ENCODE measurements at places on chromosomes 13 and 19.
A peak's percentile ranks its signal among the peaks of the same experiment; 100 is the strongest.

GRCh38 chr13:45101327-45102018 lies 18.8 kb upstream of the GTF2F2 start:
- DNase-seq = no peak

DNA sequence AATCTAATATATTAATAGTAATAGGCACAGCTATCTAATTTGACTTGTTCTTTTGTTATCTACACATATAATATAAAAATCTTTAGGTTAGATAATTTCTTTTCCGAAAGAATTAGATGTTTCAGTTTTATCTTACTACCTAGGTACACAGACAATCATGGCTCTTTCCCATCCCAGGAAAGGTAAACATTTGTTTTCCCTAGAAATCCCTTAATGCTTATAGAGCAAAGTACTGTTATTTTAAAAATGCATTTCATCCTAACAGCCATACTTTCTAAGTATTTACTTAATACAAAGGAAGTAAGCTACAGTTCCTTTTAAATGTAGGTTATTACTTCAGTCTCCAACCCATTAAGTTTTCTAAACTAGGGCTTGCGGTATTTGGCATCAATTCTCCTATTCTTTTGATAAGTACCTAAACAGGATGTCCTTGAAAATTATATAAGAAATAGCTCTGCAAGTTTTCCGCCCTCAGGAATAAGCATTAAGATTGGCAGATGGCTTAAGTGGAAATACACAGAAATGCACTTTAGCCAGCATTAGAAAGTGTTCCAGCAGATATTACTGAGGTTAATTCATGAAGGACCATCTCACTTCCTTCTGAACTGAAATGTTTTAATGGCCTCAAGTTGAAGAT lies 616.2 kb upstream of the SPRY2 start:
- DNase-seq = no peak

DNA sequence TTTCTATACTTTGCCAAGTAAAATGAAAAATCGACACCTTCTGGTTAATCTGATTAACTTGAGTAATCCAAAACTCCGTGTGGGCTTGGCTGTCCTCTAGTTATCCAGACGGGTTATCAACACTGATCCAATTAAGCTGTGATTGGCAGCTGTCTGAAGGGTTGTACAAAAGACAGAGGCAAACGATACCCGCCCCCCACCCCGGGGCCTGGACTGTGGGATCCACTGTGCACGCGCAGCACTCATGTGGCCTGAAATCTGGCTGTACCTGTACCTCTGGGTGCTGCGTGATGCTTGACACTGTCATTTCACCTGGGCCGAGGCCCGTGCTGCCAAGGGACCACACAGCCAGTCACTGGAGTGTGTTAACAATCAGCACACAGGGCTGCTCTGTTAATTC lies 53.5 kb downstream of the COL4A2 start:
- no peak for DNase-seq

DNA sequence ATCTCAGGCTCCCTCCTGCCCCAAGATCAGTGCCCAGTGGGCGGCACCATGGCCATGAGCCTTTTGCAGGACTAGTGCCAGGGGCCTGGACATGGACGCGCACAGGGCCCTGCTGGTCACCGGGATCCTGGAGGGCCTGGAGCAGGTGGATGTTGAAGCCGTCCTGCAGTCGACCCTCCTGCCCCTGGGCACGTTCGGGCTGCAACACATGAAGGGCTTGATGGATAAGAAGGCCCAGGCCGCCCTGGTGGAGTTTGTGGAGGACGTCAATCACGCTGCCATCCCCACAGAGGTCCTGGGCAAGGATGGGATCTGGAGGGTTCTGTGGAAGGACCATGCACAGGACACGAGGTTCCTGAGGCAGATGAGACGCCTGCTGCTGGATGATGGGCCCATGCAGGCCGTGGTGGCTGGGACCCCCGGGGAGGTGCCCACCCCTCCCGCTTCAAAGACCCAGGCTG lies 38.0 kb upstream of the PNMA8B start:
- DNase-seq = no peak

DNA sequence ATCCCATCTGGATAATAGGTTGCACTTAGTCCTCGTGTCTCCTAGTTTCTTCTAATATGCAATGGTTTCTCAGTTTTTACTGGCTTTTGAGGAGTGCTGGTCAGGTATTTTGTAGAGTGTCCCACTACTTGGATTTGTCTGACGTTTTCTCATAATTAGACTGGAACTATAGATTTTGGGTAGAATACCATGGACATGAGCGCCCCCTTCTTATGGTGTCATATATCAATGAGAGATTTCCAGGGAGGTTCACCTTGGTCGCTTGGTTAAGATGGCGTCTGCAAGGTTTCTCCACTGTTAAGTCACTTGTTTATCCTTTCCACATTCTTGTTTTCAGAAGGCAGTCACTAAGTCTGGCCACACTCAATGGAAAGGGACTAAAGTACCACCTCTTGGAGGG lies 6.7 kb downstream of the SOHLH2 start:
- no peak for DNase-seq

GRCh38 chr13:35292329-35292728 lies 184.2 kb downstream of the MAB21L1 start:
- no peak for DNase-seq

GRCh38 chr19:50542943-50543342 lies 25.3 kb downstream of the LRRC4B start:
- no peak for DNase-seq

- peak; percentile 27 for DNase-seq
Observed at GRCh38 chr19:49497047-49497788, 984 bp downstream of the RPS11 start.

DNA sequence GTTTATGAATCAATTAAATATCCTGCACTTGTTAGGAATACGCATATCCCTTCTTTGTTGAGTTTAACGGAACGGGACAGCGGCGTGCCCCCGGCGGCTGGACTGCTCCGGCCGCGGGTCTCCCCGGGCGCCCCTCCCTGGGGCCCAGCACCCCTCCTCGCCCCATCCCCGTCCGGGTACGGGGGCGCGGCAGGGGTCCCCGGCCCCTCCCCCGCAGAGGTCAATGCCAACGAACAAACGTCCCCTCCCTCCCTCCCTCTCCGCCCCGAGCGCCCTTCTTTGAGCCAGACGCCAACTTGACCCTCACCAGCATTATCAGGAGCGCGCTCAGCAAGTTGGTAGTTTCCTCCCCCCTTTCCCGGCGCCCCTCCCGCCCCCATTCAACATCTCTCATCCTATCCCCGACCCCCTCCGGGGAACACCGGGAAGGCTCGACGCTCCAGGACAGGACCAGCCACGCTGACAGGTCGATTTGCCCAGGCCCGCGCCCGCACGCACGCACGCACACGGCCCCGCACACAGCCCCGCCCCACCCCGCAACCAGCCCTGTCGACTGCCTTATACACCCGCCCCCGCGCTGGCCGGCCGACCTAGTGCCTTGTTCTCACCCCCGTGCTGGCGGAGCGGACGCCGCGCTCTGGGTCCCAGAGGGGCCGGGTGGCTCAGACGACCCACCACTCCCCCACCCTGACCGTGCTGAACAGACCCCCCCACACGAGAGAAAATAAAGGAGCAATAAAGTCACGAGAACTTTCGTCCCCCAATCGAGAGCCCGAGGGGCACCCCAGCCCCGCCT lies 5.0 kb downstream of the LYL1 start:
- no peak for DNase-seq

DNA sequence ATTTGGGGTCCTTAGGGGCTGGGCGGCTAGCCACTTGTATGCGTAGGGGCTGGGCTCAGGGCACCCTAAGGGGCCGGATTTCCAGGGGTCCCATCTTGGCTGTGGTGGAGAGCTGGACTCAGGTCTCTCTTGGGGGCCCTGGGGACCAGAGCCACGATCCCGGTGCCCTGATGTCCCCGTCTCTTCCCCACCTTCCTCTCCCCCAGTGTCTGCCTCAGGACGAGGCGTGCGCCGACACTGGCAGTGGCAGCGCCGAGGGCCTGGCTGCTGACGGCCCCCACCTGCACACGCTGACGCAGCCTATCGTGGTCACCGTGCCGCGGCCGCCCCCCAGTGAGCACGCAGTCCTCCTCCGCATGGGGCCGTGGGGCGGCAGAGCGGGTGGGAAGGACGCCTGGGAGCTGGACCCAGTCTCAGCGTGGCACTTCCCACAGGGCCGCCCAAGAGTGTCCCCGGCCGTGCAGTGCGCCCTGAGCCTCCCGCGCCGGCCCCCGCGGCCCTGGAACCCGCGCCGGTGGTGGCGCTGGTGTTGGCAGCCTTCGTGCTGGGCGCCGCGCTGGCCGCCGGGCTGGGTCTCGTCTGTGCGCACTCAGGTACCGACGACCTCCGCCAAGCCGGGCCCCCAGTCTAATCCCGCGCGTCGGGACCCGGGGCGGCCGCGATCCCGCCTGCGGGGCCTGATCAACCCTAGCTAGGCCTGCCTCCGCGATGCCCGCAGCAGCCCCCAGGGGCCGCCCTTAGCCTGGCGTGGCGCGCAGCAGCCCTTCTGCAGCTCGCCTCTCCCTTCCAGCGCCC lies 2.7 kb upstream of the SNAPC2 start:
- no peak for DNase-seq

DNA sequence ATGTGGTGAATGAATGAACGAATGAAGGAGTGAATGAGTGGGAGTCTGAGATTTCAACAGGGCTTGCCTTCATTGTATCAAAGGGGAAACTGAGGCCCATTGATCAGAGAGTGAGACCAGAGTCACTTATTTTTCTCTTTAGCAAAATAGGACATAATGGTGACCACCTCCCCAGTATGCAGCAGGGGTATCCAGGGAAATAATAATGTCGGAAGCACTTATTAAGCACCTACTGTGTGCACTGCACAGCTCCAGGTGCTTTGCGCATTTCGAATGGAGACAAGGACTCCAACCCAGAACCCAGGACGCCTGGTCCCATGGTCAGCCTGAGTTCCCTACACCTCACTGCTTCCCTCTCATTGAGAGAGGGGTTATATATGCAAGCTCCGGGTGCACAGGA lies 26.8 kb upstream of the SEMA6B start:
- DNase-seq = no peak

GRCh38 chr13:89846926-89847585 lies 1500.4 kb upstream of the MIR17HG start:
- DNase-seq = no peak

GRCh38 chr19:41753159-41753558 lies 2.2 kb upstream of the CEACAM6 start:
- peak; percentile 67 for DNase-seq

DNA sequence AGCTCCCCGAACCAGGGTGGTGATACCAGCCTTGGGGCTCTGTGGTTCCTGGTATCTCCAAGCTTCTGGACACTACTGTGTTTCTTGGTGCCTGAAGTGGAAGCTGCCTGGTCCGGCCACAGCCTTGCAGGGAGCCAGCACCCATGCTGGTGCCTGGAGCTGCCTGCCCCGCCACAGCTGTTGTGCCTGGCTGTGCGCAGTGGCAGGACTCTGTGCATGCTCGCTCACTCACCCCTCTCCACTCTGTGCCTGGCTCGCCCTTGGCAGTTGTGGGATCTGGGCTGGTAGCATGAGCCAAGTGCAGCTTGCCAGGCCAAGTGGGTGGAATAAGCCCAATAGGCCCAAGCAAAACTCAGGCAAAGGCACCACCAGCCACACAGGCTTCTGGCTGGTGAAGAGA lies 1225.3 kb downstream of the SLITRK5 start:
- no peak for DNase-seq

- DNase-seq = no peak
Observed at GRCh38 chr19:19538061-19538784, at the start of gene CILP2. Gene CILP2, plus strand, starts transcription at chr19:19538265. Its CDS starts 85 bp downstream, at chr19:19538350.

DNA sequence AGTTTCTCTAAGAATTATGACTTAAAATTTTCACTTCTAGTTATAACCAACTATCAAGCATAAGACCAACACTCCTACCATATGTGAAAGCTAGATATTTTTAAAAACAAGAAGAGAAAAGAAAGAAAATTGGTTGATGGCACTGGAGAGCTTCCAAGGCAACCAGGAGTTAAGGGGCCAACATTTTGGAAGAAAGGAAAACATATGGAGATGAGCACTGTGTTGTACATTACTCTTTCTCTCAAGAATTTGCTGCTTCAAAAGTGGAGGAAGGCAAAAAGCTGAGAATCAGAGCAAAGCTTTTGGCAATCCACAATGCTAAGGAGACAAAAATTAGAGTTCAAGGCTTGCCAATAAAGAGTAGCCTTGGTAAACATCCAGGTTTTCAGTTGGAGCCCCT lies 446.2 kb downstream of the ITGBL1 start:
- DNase-seq = no peak

- no peak for DNase-seq
Observed at GRCh38 chr19:33798681-33799111, 2.0 kb downstream of the KCTD15 start.

DNA sequence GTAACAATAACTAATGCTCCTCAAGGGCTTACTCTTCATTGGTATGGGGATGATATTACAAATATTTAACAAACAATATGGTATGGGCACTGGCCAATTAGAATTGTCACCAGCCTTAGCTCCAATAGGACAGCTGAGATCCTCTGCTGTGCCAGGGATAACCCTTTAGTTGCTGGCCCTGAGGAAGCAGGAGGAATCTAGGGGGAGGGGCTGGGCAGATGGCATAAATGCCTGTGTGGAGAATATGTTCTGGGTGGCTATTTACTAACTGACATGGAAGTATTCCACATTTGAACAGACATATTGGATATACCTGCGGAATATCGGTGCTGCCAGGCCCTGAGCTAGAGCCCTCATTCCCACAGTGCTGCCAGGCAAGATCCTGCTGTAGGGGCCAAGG lies 16.6 kb upstream of the LRCH1 start:
- DNase-seq = no peak

DNA sequence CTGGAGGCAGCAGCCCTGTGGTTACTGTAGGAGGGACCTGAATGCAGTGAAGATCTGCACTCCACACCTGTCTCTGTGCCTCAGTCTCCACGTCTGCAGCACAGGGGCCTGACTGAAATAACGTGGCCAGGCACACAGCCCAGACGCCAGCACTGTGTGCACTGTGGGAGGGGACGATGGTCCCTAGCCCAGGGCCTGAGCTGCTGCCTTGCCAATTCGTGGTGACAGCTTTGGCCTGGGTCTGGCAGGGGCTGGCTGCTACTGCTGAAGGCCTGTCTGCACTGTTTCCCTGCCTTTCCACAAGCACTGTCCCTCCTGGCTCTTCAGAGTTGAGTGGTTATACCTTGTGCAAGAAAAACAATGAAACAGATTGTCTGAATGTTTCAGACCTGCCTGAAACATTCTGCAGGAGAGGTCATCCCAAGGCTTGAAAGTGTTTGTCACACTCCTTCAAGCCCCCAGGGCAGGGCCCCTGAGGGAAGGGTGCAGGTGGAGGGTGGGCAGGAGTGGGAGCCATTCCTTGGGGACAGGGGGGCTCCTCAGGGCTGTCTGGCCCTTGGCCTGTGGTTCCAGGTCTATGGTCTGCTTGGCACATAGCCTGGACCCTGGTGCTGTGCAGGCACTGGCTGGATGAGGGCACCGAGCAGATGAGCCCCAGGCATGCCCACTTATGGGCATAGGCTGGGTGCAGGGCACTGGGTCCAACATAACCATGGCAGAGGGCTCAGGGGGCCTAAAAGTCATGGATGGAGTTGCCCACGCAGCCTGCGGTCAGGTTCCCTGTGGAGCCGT lies 38.7 kb upstream of the LDLR start:
- DNase-seq = no peak

DNA sequence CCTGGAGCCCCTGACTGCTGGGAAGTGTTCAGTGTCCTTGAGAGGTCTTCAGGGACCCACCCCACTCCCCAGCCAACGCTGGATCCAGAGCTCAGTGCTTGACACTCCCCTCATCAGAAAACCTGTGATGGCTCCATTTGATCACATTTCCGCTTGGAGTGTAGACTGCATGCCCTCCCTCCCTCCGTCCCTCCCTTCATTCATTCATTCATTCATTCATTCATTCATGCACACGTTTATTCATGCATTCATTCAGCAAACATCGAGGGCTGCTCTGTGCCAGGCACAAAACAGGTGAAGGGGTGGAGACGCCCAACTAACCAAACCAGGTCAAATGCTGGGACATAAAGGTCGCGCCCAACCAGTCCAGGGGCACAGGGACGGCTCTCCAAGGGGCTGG lies 13.7 kb downstream of the PGLS start:
- DNase-seq = no peak

GRCh38 chr13:53848366-53848961 lies 819.9 kb downstream of the OLFM4 start:
- DNase-seq = no peak

All from stimulated activated CD8-positive, alpha-beta memory T cell treated with anti-CD3 and anti-CD28 coated beads, Interleukin-2, amount 100 ng/mL, for 1 hour (primary cell).